ENCODE measurements at places on chromosomes 3 and 15.
A peak's percentile ranks its signal among the peaks of the same experiment; 100 is the strongest.

GRCh38 chr3:41684797-41685735 lies 276.8 kb downstream of the ULK4 start:
- no peak for DNase-seq

GRCh38 chr15:57054204-57054750 lies 135.8 kb downstream of the TCF12 start:
- no peak for DNase-seq

DNA sequence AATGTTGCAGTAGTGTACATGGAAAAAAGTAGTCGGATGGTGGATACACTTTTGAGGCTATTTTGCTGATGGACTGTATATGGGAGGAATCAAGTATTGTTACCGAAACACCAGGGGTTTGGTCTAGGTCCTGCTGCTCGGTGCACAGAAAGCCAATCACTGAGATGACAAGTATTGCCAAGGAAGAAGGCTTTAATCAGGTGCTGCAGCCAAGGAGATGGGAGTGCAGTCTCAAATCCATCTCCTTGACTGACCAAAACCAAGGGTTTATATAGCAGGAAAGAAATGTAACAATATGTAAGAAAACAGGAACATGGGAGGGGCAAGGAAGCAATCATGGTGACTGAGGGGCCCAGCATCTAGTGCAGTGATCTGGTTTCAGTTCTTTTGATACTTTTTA lies 2.8 kb upstream of the ACVR2B start:
- DNase-seq, result no peak

DNA sequence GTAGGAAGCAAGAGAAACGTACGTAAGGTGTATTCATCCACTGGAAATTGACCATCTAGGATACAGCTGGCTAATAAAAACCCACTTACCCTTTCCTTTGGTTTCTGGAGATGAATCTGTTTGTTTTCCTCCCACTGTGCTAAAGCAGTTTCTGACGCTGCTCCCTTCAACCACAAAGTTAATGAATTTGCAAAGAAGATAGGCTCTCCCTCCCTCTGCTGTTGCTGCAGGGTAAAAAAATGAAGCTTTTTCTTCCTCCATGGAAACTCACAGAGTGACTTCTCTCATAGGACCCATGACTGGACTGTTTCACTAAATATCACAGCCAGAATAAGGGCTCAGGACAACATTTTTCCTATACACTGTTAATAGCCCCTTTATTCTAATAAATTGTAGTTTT lies 172.1 kb upstream of the LRRN1 start:
- DNase-seq, result no peak

- peak; percentile 45 for DNase-seq
Measured at GRCh38 chr15:78944669-78945407, at the start of gene CTSH. TSS of gene CTSH (minus strand) at chr15:78945046. CDS start at chr15:78944981, 65 bp downstream.

DNA sequence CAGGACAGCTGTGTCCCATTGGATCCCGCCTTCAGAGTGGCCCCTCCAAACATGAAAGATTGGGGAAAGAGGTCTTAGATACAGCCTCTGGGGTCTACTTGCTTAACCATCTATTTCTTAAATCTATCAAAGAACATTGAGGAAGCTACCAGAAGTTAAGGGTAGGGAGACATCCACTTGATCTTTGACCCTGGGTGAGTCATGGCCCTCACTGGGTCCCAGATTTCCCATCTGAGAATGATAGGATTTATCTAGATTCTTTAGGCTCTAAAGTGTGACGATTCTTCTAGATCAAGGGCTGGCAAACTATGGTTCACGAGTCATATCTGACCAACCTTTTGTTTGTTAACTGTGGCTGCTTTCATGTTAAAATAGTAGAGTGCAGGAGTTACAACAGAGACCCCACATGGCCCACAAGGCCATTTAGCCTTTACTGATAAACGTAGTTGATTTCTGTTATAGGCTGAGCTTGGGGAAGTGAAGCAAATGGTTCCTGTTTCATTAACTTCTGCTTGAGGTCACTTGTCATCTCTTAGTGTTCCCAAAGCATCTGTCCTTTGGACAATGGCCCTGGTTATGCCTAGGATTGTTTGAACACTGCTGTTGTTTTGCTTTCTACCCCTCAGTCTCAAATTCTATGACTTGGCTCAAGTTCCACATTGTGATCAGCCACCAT lies 8.0 kb downstream of the MUC13 start:
- DNase-seq, result no peak

DNA sequence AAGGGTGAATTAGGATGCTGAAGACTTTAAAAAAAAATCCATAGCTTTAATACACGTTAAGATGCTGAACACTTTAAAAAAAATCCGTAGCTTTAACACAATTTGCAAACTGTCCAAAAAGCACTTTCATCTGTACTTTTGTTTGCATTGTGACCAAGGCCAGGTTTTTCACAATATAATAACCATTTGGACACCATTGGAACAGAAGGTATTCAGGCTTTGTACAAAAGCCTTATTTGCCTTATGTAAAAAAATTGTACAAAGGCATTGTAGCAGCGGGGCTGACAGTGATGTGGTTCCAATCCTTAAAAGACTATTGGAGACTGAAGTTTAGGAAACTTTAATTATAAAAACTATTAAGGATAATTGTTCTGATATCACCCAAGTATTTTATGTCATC lies 15.2 kb upstream of the ICE2 start:
- no peak for DNase-seq

GRCh38 chr3:9467451-9467850 lies 70.0 kb downstream of the SETD5 start:
- DNase-seq, result no peak

DNA sequence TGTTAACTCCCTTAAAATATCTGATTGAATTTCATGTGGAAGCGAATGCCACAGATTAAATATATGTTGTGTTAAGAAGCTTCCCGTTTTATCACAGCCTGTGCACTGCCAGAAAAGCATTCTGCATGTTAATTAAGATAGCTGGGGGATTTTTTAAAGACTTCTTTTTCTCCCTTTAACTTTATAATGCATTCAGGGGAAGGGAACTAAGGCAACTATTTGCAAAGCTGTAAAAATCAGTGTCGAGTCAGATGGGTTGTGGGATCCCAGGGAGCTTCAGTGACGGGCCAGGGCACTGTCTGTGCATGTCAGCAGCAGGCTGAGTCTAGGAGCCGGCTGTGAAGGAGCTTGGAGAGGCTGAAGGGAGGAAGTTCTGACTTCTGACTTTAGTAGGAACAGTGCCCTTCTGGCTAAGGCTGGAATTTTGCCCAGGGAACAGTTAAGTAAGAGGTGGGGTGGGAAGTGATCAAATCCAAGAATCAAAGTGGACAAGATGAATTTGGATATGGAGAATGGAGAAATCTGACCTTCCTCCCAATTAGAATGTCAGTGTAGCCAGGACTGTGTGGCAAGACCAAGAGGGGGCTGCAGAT lies 77.7 kb downstream of the ABHD5 start:
- peak; percentile 30 for DNase-seq

- DNase-seq, result no peak
Measured at GRCh38 chr3:21169948-21170347, 581.1 kb downstream of the ZNF385D start.

DNA sequence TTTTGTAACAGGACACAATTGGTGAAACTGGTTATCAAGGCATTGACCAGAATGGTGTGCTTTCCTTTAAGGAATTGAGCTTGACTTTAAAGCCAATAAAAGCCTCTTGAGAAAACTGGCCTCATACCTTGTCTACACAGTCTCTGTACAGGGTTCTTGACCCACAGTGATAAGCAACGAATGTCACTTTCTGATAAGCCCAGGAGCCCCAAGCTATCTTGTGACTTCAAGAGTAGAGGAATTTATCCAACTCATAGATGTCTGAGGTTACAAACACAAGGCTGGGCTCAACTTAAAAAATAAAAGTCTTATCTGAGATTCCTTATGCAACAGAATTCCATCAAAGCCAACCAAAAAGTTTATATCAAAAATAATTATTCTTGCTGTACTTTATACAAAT lies 212.1 kb downstream of the GBE1 start:
- no peak for DNase-seq

DNA sequence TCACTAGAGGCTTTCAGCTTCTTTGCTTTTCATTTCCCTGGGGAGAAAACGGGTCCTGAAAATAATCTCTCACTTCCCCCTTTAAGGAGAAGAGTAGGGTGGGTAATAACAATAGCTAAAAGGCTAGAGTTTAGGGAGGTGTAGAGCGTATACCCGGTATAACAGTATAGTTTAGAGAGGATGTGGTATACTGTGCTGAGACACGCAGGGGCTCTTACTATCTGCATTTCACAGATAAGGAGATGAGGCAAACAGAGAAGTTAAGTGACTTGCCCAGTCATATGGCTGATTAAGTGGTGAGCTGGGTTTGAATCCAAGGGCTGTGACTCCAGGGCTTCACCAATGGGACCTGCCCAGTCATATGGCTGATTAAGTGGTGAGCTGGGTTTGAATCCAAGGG lies 15.0 kb upstream of the KCNMB3 start:
- DNase-seq, result no peak

GRCh38 chr3:186311441-186311840 lies 50.6 kb downstream of the DGKG start:
- DNase-seq, result no peak

DNA sequence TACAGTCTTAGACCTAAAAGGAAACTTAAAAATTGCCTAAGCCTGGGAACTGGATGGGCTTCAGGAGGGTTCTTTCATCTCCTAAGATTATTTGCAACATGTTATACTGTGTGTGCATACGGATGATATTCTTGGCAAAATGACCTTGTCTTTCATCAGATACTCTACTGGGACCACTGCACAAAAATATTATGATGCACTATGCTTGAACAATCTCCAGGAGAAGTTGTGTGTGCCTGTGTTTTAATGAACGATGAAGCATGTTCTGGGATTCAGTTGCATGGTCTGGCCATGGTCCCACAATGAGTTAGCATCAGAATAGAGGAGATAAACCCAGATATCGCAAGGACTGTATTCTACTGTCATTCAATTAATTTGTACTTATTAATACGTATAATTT lies 68.7 kb downstream of the GAP43 start:
- DNase-seq, result no peak

DNA sequence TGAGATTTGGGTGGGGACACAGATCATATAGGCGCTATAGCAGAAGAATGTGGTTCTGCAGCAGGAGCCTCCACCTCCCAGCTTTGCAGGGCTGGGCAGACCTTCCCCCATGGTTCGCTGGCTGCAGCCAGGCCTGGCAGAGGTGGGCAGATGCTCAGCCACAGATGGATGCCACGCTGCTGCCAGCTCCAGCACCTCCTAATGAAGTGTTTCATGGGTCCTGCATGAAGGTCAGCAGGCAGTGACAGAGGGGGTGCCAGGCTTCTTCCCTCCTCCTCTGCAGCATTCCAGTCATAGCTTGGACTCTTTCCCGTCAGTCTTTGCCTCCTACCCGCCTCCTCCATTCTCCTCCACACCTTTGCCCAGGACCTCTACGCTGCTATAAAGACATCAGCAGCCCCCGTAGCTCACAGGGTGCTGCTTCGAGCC lies 85.9 kb downstream of the SLCO3A1 start:
- no peak for DNase-seq

DNA sequence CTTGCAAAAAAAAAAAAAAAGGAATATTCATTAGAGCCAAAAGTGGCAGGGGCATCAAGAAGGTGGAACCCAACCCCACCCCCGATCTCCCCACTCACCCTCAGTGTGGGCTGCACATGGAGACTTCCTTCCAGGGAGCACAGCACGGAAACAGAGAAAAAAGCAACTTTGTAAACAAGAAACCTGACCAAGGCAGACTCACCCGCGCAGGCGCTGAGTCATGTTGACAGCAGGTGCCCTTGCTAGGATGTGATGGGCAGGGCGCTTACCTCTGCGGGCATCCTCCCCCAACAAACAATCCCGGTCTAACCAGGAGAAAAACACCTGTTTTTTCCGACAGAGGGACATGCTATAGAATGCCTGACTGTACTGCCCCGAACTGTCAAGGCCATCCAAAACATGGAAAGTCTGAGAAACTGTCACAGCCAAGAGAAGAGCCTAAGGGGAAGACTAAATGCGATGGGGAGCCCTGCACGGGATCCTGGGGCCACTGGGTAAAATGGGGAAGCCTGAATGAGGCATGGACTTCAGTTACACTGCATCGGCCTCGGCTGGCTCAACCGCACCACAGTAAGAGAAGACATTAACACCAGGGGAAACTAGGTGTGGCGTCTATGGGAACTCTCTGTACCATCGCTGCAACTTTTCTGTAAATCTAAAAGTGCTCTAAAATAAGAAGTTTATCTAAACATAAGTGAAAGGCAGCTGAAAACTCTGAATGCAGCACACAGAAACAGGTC lies 66.7 kb upstream of the GATA2 start:
- no peak for DNase-seq

GRCh38 chr3:100898681-100899080 lies 94.5 kb downstream of the ABI3BP start:
- DNase-seq, result no peak

- no peak for DNase-seq
Measured at GRCh38 chr3:123637131-123637530, 52.3 kb upstream of the HACD2 start.

- DNase-seq, result no peak
Measured at GRCh38 chr15:51708013-51708412, 26.7 kb downstream of the SCG3 start.

DNA sequence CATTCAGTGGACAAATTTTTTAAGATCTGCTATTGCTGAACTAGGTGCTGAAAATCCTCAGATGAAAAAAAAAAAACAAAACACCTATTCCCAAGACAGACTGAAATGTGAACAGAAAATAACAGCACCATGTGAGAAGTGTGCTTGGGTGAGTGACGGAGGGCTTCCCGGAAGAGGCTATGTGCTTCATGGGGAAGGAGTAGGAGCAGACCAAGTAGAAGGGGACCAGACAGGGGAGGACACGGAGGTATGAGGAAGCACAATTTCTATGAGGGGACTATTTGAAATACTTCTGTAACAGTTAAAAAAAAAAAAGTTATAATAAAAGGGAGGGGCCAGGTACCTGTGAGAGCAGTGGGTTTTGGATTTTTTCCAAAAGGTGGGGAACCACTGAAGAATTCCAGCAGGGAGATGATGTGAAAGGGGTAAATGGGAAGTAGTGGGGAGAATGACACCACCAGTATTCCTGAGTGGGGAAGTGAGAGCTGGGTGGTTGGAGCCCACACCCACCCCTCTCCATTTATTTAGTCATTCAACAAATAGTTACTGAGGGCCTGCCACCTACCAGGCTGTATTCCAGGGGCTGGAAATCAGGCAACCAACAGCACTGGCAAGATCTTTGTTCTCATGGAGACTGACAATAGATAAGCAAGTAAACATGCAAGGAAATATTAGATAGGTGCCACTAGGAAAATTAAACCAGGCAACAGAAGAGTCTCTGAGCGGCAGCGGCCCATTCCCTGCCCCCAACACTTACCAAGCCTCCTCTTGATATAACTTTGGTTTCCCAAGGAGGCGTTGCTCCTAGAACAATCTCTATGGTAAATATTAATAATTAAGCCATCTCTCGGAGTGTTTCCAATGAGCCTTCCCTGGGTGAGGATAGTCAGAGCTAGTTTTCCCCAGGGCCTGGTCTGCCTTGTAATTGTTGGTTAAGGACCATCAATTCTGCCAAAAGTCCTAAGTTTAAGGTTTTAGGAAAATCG lies 3.8 kb upstream of the USP3 start:
- DNase-seq, result no peak

Measured in cerebellar cortex (tissue), 1 donor.